CD8-positive, alpha-beta T cell (primary cell): ENCODE measurements at places on chromosomes 2 and 18.

- DNase-seq = no peak
Observed at GRCh38 chr18:44579745-44580144, 100.9 kb upstream of the SETBP1 start.

GRCh38 chr2:240934701-240935102 lies 28.6 kb downstream of the CROCC2 start:
- no peak for DNase-seq

DNA sequence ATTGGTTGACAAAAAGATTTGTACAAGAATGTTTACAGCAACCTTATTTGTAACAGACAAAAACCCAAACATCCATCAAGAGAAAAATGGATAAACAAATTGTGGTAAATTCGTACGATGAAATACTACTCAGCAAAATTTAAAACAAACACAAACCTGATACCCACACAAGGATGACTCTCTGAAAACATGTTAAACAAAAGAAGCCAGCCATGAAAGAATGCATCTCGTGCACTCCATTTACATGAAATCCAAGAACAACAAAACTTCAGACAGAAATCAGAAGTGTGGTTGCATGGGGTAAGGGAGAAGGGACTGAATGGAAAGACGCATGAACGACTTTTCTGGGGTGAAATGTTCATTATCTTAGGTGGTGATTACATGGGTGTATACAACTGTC lies 93.4 kb downstream of the SLC25A12 start:
- DNase-seq = no peak

DNA sequence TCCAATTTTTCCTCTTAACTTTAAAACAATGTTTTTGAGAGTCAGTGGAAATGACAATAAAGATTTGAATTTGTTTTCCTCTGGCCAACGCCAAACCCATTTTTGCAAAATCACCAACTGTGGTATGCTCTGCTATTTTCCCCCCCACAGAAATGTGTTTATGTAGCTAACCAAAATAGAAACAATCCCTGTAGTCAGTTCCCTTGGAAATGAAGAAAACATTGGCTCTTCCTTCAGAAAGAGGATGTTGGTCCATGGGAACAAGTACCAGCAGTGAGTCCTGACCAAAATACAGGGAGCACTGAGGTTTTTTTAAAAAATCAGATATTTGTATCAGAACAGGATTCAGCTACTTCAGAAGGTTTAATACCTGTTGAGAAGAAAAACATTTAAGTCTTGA lies 65.3 kb downstream of the SLC40A1 start:
- no peak for DNase-seq

GRCh38 chr18:55588870-55589595 lies 1.0 kb upstream of the TCF4 start:
- no peak for DNase-seq

DNA sequence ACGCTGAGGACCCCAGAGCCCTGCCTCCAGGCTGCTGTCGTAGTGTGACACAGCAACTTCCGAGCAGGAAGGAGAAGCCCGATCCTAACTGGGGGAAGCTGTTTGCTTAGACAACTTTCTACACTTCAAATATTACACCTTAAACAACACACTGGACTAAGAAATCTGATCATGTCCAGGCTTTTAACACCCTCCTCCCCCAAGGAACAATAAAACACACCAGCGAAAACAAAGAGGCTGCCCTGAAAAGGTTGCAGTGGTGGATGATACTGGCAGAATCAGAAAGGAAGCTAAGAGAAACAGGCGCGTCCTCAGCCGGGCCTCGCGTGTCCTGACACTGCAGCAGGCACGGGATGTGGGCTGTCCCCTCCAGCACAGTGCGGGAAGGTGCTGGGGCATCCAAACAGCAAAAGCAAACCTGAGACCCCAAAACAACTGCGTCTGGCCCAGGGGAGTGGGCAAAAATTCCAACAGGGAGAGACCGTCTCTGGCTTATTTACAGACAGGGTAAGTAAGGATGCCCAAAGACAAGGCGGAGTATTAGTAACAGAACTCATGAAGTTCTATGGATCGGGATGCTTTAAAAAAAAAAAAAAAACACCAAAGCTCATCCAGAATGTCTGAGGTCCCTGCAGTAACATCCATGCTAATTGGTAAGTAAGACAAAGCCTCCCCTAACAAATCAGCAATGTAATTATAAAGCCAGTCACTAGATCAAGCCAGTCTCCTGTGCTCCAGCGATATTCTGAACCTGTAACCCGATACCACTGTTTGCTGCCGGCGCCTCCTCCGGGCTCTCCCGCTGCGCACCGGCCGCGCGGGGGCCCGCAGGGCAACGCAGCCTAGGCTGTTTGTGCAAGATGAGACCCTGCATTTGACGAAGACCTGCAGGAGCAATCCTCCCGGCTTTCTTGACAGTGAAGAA lies 9.0 kb downstream of the SERTAD2 start:
- peak; percentile 80 for DNase-seq

- peak; percentile 14 for DNase-seq
Observed at GRCh38 chr2:238381341-238382115, 45.2 kb upstream of the ASB1 start.

DNA sequence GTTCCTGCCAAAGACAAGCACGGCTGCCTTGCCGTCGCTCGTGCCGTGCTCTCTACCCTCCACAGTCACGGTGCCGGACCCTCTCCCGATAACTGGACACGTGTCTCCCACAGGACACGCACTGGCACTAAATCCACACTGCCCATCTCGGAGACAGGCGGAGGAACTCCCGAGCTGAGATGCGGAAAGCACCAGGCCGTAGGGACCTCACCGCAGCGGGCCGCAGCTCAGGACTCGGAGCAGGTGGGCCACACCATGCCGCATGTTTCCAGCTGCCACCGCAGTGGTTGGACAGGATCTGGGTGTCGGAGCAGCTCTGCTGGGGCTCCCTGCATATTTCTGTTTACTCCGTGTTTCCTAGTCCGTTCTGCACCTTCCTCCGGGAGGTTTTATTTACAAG lies 127.2 kb downstream of the TPO start:
- DNase-seq = no peak

- DNase-seq = no peak
Observed at GRCh38 chr2:176747928-176748327, 464.7 kb upstream of the HNRNPA3 start.

DNA sequence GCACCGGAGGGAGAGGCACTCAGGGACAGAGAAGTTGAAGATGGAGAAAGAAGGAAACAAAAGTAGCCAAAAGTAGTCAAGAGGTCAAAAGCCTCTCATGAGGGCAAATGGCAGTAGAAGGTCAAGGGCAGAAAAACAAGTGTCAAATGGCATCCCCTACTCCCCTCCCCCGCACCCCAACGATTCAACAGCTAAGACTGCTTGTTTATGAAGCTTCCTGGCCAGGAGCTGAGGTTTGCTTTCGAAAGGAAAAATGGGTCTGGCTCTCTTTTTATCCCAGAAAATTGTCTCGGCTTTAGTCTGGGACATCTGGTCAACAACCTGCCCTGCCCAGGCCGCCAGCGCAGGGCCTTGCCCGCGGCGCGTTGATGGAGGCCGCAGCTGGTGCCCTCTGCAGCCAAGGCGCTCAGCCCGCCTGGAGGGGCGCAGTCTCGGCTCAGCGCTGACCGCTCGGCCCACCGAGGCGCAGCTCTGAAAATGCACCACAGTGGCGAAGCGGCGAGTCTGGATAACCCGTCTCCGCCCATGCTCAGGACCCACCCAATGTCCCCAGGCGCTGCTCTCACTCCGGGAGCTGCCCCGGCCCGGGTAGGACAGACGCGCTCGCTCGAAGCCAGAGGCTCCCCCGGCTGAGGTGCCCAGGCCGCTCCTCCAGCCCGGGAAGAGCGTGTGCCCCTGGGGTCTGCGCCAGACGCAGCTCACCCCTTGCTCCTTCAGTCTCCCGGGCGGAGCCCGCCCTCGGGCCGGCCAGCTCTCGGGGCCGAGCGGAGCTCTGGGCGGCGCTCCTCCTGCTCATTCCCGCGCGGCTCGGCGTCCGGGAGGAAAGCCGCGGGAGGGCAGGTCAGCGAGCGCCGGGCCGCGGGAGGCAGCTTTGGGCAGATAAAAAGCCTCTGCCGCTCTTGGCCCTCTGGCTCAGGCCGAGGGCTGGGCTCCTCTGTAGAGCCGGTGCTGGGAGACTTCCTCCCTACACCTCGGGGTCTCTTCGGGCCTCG lies 1.8 kb upstream of the TBR1 start:
- DNase-seq = no peak

- peak; percentile 59 for DNase-seq
Observed at GRCh38 chr2:203869223-203870042, 1.9 kb downstream of the CTLA4 start.

DNA sequence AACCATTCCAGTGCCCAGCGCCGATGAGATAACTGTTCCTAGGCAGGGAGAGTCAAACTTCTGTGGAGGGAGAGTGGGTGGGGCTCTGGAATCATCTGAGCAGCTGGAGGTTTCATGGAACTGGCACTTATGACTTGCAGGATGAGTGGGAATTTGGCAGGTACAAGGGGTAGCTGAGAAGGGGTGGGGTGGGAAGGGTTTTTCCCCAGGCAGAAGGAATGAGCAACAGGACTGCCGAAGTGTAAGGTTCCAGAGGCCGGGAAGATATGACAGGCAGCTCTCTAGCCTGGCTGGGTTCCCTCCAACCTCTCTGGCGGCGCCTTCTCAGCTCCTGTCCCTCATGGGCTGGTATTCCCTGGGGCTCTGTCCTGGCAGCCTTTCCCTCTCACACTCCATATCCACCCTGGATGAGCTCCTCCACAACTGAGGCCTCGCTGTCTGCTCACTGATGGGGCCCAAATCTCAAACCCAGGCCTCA lies 2.5 kb upstream of the TET3 start:
- DNase-seq = no peak

DNA sequence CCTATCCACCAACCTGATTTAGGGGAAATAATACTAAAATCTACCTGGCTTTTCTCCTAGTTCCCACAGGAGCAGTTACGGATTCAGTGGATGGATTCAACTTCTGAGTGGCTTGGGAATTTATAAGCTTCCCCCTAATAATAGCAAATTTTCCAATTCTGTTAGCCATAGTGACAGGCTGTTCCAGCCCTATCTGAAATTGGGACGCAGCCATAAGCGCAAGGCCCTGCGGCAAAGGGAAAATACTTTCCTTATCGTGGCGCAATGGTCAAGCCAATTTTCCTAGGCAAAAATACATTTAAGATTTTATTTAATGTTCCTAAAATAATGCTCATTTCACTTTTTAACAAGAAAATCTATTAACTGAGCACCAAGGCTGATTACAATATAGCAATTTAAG lies 49.7 kb downstream of the CDH2 start:
- DNase-seq = no peak

- DNase-seq = no peak
Observed at GRCh38 chr18:2998644-2999043, 14.3 kb downstream of the LPIN2 start.

DNA sequence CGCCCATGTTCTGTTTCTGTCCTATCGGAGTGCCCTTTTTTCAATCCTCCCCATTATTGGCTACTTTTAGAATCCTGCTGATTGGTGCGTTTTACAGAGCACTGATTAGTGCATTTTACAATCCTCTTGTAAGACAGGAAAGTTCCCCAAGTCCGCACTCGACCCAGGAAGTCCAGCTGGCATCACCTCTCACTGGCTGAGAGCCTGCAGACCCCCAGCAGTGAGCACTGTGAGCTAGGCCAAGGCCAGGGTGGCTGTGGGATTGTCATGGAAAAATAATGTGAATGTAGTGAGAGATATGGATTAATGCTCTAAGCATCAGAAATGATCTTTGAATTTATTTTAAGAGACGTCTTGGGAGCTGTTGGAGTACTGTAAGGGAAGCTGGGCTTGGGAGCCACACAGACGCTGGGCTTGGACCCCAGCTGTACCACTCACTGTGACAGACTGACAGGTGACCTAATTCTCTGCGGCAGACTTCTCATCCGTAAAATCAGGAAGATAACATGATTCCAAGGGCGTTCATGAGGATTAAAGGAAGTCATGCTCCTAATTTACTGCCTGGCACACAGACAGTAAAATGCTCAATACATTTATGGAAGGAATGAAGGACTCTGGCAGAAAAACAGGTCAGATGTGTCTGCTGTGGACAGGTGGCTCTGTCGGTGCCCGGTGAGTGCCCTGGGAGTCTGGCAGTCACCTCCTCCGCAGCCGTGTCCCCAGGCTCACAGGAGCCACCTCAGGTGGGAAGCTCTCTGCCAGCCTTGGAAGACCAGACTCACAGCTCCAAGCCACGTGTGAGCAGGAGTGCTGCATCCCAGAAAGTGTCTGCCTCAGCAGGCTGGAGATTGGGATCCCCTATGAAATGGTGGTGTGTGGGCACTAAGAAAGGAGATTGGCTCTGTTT lies 105.5 kb downstream of the FAM168B start:
- DNase-seq = no peak

GRCh38 chr2:138032334-138032733 lies 68.1 kb downstream of the HNMT start:
- no peak for DNase-seq

- DNase-seq = no peak
Observed at GRCh38 chr2:161870401-161870930, 203.5 kb downstream of the DPP4 start.

DNA sequence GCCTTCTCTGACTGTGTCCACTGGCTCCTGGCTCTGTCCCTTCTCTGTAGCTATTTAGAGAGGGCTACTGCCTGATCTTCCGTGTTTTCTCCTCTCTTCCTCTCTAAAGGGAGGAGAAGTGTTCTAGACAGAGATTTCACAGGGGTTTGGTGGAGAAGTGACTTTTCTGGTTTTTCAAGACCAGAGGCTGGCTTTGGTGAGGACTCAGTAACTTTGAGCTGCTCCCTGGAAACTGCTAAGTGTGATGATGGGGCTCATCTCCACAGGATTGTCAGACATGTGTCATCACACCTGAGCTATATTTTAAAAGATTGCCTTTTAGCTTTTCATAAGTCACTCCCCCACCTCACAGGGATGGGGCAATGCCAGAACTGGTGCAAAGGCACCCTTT lies 6.2 kb downstream of the MAL start:
- DNase-seq = no peak

GRCh38 chr18:73924836-73925235 lies 222.8 kb downstream of the FBXO15 start:
- no peak for DNase-seq

- no peak for DNase-seq
Observed at GRCh38 chr2:131577812-131578211, 50.1 kb downstream of the CCDC74A start.

GRCh38 chr2:154194909-154195643 lies 323.4 kb downstream of the GALNT13 start:
- no peak for DNase-seq

DNA sequence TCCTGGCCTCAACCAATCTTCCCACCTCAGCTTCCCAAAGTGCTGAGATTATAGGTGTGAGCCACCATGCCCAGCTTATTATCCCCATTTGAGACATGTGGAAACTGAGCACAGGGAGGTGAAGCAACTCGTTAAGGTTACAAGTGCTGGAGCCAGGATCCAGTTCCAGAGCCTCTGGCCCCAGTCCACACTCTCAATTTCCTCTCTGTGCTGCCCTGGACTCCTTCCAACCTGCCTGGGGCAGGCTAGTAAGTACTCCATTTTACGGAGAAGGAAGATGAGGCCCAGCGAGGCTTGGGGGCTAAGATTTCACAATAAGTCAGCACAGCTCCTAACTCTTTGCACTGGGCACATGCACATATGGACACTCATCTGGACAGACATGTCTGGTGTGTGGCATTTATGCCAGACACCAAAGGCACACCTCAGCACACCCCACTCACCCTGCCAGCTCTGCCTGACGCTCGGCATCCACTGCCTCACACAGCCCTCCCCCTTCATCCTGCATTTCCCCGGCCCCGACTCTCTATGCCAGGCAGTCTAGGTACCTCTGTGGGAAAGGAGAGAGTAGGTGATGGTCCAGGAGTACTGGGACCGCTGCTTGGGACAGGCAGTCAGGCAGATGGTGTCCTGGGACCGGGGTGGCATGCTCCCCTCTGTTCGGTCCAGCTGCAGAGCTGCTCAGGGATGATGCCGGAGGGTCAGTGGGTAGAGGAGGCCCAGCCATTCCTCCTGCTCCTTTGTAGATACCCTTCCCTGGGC lies 20.5 kb downstream of the CFAP65 start:
- DNase-seq = no peak

GRCh38 chr2:5164776-5165525 lies 527.2 kb upstream of the SOX11 start:
- no peak for DNase-seq
